Stimulated activated CD4-positive, alpha-beta T cell treated with anti-CD3 and anti-CD28 coated beads, Interleukin-1b, Interleukin-23, amount 100 ng/mL, for 1 hour (primary cell): ENCODE measurements at places on chromosomes 4 and X.

DNA sequence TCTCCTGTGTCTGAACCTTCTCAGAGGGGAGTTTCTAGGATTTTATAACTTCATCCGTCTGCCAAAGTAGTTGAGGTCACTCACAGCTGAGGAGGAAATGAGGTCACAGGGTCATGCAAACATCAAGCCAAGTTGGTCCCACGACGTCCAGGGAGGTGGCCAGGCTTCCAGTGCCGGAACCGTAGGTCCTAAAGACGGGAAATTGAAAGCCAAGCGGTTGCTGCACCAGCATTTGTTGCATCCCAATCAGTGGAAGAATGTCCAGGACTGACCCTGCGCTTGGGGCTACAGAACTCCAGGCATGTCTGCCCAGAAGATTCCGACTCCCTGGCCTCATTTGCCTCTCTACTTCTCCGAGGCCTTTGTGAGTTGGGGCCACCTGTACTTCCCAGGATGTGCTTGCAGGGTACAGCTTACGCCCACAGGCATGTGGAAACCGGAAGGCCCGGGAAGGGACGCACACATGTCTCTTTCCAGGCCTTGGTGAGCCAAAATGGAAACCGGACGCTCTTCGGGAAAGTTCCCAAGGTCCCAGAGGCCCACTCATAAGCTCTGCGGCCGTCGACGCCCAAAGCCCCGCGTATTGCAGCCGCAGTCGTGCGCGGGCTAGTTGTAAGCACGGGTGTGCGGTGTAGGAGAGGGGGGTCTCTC lies 9.3 kb downstream of the PRDM8 start:
- DNase-seq, result no peak

GRCh38 chr4:149120331-149121022 lies 678.3 kb upstream of the NR3C2 start:
- no peak for DNase-seq

GRCh38 chrX:133965321-133965720 lies 20.1 kb downstream of the GPC3 start:
- no peak for DNase-seq

GRCh38 chr4:75643651-75644050 lies 13.3 kb upstream of the CDKL2 start:
- DNase-seq, result no peak

DNA sequence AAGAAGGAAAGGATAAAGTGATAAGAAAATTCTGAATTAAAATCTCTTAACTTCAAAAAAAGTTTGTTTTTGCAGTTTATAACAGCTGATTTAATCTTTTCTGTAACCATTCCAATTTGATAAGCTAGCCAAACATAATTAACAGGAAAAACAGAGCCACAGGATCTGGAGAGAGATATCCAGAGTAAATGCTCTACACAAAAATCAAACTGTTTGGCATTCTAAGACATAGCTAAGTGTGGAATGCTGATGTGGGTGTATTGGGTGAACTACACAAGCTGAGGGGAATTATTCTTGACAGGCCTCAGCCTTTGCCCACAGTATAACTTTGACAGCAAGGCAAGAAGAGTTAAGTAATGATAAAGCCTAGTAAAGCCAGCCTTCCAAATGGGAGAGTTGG lies 184.8 kb downstream of the GABRG1 start:
- DNase-seq, result no peak

- no peak for DNase-seq
These were observed 3.6 kb downstream of the DCTD start for GRCh38 chr4:182913621-182914020.
